AG20443 (cell line): ENCODE measurements at places on chromosomes 3 and 15.
A peak's percentile ranks its signal among the peaks of the same experiment; 100 is the strongest.

DNA sequence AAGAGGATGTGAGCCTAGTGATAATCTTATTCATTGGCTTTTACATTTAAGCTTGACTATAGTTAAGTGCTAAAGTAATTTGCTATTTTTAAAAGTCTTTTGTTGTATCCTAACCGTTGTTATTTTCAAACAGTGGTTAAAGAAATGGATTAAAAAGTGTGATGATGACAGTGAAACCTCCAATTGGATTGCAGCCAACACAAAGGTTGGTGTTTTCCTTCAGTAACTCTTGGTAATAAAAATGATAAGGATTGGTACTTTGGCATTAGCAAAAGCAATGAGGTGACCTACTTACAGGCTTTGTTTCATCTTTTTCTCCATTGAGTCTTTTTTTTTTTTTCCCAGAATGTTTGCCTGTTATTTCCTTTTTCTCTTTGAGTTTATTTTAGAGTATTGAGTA is 87.5 kb upstream of the GOLGA6B start:
- DNase-seq = no peak

GRCh38 chr3:10546820-10547263 is 41.5 kb upstream of the ATP2B2 start:
- DNase-seq = no peak

DNA sequence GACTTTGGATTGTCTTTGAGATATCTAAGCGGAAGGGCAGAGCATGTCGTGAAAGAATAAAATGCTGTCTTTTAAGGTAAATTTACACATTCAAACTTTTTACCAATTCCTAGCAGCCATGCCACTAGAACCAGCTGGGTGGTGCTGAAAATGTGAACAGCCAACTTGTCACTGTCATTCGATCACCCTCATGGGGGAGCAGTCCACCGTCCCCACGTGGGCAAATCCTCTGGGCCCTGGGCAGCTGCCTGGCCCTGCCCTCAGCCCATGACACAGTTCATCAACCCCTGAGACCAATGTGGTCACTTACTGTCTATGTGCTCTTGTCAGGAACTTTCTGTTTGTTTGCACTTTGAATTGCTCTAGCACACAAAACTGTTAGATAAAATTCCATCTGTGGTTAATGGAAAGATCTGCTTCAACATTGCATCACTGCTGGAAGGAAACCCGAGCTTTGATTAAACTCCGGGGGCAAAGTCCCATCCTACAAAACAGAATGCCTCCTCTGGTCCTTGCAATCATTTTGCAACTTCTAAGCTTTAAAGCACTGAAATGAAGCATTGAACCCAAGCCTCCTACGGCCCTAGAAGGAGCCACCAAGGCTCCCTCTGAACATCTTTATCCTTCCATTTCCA is 50.1 kb downstream of the PCSK6 start:
- DNase-seq = peak; percentile 56

DNA sequence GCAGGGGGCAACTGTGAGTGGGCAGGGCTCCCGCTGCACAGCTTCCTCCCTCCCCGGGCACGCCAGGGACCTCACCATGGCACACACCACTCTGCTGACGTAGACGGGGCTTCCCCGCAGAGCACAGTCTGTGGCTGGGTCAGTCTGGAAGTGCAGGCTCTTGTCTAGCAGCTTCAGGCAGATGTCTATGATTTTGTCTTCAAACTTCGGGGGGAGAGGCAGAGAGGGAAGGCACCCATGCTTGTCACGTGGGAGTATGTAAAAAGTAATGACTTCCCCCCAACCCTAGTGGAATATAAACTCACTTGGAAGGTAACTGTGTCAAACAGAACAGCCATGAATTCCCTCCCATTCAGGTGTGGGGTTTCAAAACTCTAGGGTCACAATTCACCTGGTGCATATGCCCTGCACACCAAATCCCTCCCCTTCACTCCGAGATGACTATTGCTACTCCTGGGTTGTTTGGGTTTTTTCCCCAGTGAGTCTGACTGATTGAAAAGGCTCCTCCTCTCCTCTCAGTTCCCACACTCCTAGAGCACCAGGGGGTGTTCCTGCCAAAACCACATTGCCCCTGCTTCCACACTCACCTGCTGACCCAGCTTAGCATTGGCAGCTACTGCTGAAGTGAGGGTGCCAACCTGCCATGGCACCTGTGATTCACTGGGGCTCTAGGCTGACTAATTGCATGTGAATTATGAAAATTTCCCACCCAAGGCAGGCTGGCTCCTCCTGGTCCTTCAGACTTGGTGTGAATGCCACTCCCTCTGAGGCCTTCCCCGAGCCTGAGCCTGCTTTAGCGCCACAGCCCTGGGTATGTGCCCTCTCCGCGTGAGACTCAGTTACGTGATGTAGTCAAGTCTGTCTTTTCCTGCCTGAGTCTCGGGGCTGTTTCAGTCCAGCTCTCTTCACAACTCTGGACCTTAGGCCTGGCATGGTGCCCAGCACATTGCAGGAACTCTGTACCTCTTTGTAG is 13.0 kb downstream of the TGM5 start:
- no peak for DNase-seq

- DNase-seq = no peak
These were observed 13.0 kb downstream of the TF start for GRCh38 chr3:133758964-133759739.

- DNase-seq = no peak
These were observed 275.5 kb downstream of the CNTN3 start for GRCh38 chr3:74338998-74339397.

DNA sequence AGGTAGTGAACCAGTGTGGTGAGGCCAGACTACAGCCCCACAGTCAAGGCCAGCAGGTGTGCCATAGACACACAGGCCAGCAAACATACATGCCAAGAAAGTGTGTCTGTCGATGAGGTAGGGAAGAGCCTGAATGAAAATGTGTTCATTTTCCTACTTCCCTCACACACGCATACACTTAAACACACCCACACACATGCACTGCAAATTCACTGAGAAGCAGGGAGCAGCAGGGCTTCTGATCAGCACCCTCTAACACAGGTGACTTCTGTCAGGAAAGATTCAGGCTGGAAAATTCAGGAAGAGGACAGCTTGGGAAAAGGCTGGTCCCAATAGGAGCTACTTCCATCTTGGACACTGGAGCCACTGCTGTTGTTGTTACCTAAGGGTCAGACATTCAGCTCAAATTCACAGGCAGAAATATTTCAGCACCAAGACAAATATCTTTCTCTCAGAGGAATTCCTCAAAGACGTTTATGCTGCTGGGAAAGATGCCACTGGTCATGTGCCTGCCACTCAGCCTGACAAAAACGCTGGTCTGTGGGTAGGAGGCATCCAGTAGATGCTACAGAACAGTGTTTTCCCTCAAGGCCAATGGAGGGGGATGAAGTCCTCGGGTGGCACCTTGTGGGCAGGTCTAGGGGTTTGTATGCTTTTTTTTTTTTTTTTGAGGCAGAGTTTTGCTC is 40.9 kb upstream of the LARS2 start:
- no peak for DNase-seq

DNA sequence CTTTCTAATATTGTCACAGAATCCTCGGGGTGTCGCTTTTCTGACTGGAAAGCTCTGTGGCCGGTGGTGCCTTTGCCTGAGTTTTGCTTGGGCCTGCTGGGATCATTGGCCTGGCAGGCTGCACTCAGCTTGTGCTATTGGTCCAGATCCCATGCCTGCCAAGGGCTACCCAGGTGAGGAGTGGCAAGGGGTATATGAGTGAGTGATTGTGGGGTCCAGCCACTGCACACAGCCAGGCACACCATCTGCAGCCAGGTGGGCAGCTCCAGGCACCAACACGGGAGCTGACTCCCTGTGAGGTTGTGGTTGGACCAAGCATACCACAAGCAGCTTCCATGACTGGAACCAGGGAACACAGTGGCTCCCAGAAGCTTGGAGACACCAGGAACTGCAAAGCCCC is 557.2 kb downstream of the SI start:
- no peak for DNase-seq

DNA sequence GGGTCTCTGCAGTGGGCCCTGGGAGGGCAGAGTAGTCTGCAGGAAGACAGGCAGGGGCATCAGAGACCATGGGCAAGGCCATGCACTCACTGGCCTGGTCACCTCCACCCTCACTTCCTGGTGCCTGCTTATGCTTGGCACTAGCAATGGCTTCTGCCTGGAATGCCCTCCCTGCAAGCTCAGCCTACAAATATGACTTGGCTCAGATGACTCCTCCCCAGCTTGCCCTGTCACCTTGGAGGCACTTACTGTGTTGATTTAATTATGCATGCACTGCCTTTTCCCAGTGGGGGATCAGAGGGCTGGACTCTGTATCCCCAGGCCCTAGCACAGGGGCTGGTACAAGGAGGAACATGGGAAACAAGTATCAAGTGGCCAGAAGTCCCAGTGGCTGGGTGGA is 7.8 kb downstream of the C3orf18 start:
- DNase-seq = no peak

DNA sequence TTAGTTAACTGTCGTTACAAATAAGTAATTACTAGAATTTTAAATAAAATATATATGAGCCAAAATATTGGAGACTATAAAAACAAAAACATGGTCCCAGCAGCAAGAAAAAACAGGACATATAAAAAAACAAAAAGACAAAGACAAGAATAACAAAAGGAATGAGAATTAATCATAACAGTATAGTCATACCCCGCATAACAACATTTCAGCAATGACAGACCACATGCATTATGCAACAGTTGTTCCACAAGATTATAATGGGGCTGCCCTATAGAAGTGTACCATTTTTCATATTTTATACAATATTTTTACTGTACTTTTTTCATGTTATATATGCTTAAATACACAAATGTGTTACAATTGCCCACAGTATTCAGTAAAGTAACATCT is 5.6 kb downstream of the HLTF start:
- peak; percentile 22 for DNase-seq

GRCh38 chr15:99993262-99993661 is 260.0 kb upstream of the LYSMD4 start:
- DNase-seq = no peak

GRCh38 chr3:149000206-149000745 is 8.9 kb downstream of the GYG1 start:
- no peak for DNase-seq

DNA sequence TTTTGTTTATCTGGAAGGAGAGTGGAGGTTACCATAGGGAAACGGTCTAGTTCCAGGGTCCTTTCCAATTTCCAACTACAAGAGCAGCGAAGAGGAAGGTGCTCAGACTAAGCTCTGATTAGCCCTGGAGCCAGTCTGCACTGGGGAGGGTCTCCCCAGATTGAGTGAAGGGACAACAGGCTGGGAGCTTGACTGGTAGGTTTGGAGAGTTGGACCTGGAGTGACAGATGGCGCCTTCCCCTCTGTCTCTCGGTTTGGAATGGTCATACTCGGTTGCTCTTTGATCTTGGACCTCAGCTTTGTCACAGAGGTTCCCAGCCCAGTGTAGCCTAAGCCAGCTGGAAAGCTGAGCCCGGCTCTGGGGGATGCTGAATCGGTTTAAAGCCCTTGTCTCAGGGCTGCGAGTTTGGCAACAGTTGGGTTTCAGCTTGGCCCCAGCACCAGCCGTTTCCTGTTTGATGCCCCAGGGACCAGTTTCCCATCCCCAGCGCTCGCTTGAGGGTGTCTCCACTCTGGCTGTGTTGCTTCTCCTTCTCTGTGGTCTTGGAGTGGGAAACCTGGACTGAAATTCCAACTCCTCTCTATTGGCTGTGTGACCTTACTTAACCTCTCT is 53.1 kb upstream of the ULK4 start:
- DNase-seq = peak; percentile 46

GRCh38 chr3:153343988-153344782 is 182.2 kb downstream of the RAP2B start:
- no peak for DNase-seq

DNA sequence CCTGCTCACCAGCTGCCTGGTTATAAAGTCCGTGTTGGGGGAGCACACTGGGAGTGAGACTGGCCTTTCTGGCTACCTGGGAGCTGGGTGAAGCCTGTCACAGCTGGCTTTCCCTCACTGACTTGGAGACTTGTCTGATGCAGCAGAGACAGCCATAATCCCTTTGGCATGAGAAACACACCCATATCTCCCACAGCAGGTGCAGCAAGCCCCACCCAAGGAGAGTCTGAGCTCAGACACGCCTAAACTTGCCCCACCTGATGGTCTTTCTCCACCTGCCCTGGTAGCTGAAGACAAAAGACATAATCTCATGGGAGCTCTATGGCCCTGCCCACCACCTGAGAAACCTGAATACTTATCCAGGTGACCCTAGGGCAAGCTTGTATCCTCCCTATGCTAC is 54.8 kb downstream of the NMD3 start:
- DNase-seq = no peak

- no peak for DNase-seq
These were observed 35.5 kb downstream of the LEO1 start for GRCh38 chr15:51936105-51936478.

GRCh38 chr15:73171711-73172110 is 119.4 kb downstream of the NEO1 start:
- DNase-seq = no peak

GRCh38 chr3:100471444-100471843 is 21.0 kb upstream of the TMEM45A start:
- no peak for DNase-seq

GRCh38 chr3:30319713-30320112 is 286.7 kb upstream of the TGFBR2 start:
- DNase-seq = peak; percentile 38
